ENCODE measurements at places on chromosomes 6 and 20.

DNA sequence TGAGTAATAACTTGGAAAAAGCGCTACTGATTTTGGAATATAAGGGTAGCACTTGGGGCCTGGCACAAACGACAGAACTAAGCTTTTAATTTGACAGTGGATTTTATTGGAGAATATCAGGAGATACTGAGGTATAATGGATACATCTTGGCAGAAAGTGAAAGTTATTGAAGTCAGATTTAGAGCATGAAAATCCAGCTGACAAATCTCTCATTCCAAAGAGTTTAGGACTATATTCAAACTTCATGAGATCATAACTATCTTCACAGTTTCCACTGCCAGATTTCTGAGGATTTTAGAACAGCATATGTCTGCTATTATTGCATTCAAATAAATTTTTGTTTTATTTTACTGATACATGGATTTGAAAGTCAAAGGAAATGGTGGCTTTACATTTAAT is 132.3 kb upstream of the THEMIS start:
- no peak for DNase-seq

- no peak for DNase-seq
These were observed 12.6 kb upstream of the ZFP64 start for GRCh38 chr20:52204136-52204535.

GRCh38 chr6:75759207-75759606 is 10.2 kb downstream of the MYO6 start:
- DNase-seq, result no peak

DNA sequence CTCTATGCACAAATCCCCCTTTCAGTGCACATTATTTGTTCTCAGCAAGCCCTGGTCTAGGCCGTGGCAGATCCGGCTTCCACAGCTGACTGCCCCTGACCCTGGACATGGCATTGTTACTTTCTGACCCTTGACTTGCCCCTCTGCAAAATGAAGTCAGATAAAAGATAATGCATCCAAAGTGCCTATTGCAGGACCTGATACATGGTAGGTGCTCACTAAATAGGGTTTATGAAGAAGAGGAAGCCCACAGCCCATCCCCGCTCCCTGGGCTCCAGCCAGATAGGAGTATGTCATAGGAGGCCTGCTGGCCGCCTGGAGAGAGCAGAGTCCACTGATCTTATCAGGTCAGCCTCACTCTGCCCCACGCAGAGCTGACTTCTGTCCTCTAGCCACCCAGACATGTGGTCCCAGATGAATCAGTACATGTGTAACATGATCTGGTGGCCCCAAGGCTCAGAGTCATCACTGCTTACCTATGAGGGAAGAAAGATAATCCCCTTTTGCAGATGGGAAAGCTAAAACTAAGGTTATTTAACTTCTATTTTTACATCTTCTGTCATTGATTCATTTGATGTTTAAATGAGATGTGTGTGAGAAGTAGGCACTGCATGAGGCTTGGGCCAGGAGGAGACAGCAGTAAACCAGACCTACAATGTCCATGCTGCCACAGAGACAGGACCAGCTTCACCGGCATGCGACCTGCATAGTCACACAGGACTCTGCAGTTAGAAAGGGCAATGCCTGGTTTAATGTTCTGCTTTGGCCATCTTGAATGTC is 20.4 kb downstream of the MAFB start:
- DNase-seq, result no peak

GRCh38 chr6:5302220-5302946 is 41.1 kb downstream of the FARS2 start:
- DNase-seq, result no peak

- no peak for DNase-seq
These were observed 10.9 kb downstream of the BANF2 start for GRCh38 chr20:17710379-17711266.

DNA sequence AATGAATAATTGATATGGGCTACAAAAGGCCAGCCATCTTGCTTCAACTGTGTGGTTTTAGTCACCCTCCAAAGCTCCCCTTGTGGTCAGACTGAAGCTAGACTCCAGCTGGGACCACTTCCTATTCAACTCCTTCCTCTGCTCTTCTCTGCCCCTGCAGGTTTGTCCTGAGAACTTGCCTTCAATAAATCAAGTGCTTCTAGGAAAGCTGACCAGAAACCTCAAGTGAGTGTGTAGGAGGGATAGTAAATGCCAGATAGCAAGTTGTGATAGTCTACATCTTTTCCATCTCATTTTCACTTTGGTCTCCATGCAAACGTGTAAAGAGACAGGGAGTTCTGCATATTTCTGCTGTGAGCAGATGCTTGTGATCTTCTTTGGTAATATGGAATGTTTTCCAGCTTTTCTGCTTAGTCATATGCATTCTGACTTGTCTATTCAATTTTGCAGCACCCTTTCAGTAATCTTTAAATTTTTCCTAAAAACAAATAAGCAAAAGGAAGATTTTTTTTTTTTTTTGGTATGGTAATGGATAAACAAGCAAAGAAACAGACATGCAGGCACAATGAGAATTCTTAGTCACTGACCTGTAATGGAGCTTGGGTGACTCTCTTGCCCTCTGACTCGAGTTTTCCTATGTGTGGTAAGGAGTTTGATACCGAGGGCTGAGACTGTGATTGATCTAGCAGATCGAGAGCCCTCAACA is 201.3 kb upstream of the BTBD3 start:
- peak; percentile 75 for DNase-seq

DNA sequence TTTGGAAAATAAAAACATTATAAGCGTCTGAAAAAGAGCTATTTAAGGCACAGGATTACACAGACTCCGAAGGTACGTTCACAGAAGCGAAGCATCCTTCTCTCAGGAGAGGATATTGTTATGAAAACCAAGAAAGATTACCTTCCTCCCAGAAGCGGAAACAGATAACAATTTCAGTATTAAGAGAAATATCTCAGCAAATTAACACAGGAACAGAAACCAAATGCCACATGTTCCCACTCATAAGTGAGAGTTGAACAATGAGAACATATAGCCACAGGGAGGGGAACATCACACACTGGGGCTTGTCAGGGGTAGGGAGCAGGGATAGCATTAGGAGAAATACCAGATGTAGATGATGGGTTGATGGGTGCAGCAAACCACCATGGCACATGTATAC is 109.7 kb downstream of the CDK19 start:
- DNase-seq, result no peak

All from H9 (cell line).